ENCODE measurements at places on chromosomes 2 and 18. TPM values are rescaled to one million over a fixed set of nuclear protein-coding genes. Genes with fewer than 3 reads are reported as not detected.
A peak's percentile ranks its signal among the peaks of the same experiment; 100 is the strongest.

DNA sequence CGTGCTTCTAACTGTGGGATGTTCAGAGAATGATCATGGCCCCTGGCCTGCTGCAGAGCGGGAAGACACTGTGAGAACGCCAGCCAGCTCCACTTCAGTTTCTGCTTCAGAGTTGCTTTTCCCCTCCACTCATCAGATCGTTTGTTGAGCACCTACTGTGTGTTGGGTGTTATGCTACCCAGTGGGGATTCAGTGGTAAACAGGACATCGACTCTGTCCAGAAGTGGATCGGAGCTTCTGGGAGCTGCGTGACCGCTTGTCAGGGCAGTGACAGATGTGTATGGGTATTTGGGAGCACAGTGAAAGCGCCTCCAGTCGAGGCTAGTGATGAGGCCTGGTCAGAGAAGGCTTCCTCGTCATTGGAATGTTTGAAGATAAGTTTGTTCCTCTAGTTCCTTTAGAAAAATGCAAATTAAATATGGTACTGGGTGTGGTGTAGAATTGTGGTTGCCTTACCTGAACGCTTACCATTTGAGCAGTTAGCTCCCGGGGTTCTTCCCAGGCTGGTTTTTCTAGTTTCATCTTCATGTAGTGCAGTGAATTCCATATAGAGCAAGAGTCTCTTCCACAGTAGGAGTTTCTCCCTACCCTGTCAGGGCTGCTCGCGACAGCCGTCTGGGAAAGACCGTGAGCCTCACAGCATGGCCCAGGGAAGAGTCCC, 2.8 kb downstream of the RAB12 start:
- peak overlapping the region; percentile 98 for H3K4me3 ChIP-seq
- H3K27me3 ChIP-seq: no peaks in the 10 kb centered on the region
- no peaks in the 10 kb centered on the region for H3K36me3 ChIP-seq
- H3K27ac ChIP-seq: peak overlapping the region; percentile 96
- peaks cover 81% of the 10 kb centered on the region for H3K4me1 ChIP-seq

DNA sequence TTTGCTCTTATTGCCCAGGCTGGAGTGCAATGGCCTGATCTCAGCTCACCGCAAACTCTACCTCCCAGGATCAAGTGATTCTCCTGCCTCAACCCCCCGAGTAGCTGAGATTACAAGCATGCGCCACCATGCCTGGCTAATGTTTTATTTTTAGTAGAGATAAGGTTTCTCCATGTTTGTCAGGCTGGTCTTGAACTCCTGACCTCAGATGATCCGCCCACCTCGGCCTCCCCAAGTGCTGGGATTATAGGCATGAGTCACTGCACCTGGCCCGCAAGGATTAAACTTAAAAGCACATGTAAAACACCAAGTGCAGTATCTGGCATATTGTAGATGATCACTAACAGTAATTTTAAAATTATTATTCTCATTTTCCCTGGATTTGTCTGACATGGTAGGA, 72.9 kb downstream of the C1QL2 start:
- no peaks in the 10 kb centered on the region for H3K36me3 ChIP-seq
- H3K4me3 ChIP-seq: no peak overlapping the region
- no peak overlapping the region for H3K27ac ChIP-seq
- H3K27me3 ChIP-seq: no peaks in the 10 kb centered on the region

GRCh38 chr2:216925636-216926366, 65.9 kb upstream of the TNP1 start:
- no peak overlapping the region for H3K27ac ChIP-seq
- DNase-seq: no peak
- H3K4me3 ChIP-seq: no peak overlapping the region

- no peaks in the 10 kb centered on the region for H3K27me3 ChIP-seq
- no peak overlapping the region for H3K4me3 ChIP-seq
- DNase-seq: no peak
Measured at GRCh38 chr2:20633794-20634506, 16.9 kb downstream of the HS1BP3 start.

- no peak overlapping the region for H3K4me3 ChIP-seq
- peaks cover 2% of the 10 kb centered on the region for H3K4me1 ChIP-seq
- no peaks in the 10 kb centered on the region for H3K27me3 ChIP-seq
- H3K27ac ChIP-seq: no peak overlapping the region
Measured at GRCh38 chr2:181738563-181738962, 58.2 kb upstream of the NEUROD1 start.

DNA sequence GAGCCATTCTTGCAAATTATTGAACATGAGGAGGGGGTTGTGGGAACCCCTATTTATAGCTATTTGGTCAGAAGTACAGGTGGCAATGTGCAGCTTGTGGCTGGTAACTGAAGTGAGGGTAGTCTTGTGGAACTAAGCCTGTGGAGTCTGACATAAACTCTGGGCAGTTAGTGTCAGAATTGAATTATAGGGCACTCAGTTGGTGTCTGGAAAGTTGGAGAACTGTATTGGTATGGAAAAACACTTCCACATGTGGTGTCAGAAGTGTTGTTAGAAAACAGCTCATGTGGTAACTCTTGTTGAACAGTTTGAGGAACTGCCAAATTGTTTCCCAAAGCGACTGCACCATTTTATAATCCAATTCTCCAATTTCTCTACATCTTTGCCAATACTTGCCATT, 7.5 kb downstream of the RALBP1 start:
- no peak overlapping the region for H3K4me3 ChIP-seq
- H3K36me3 ChIP-seq: peaks cover 6% of the 10 kb centered on the region
- no peaks in the 10 kb centered on the region for H3K27me3 ChIP-seq
- DNase-seq: no peak

DNA sequence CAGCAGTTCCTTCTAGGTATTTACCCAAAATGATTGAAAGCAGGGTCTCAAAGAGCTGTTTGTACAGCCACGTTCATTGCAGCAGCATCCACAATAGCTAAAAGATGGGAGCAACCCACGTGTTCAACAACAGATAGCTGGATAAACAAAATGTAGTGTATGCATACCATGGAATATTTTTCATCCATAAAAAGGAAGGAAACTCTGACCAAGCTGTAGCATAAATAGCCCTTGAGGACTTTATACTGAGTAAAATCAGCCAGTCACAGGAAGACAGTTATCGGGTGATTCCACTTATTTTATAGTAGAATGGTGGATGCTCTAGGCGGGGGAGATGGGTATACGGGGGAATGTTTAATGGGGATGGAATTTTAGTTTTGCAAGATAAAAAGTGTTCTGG, 7.5 kb downstream of the TRAPPC12 start:
- no peak overlapping the region for H3K4me3 ChIP-seq
- H3K36me3 ChIP-seq: peaks cover 33% of the 10 kb centered on the region
- H3K27ac ChIP-seq: no peak overlapping the region
- H3K27me3 ChIP-seq: no peaks in the 10 kb centered on the region
- no peak for DNase-seq

DNA sequence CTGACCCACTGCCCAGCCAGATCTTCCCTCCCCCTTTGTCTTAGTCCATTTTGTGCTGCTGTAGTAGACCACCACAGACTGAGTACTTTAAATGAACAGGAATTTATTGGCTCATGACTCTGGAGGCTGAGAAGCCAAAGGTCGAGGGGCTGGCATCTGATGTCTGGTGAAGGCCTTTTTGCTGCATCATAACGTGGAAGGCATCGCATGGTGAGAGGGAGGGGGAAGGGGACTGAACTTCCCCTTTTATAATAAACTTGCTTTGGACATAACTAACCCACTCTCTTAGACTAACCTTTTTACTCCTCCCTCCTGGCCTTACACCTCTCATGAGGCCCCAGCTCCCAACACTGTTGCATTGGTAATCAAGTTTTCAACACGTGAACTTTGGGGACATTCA, 83.8 kb downstream of the MAP4K4 start:
- H3K36me3 ChIP-seq: no peaks in the 10 kb centered on the region
- DNase-seq: no peak
- no peak overlapping the region for H3K4me3 ChIP-seq
- H3K4me1 ChIP-seq: peaks cover 57% of the 10 kb centered on the region
- no peaks in the 10 kb centered on the region for H3K27me3 ChIP-seq

GRCh38 chr2:135825131-135825530, 11.9 kb downstream of the LCT start:
- H3K4me3 ChIP-seq: no peak overlapping the region
- H3K36me3 ChIP-seq: no peaks in the 10 kb centered on the region
- DNase-seq: no peak
- no peaks in the 10 kb centered on the region for H3K27me3 ChIP-seq
- H3K4me1 ChIP-seq: no peaks in the 10 kb centered on the region

ACADL gene
- total RNA-seq: 6.6 TPM

NYAP2 gene
- total RNA-seq: 1.7 TPM

SETBP1 gene
- total RNA-seq: 15.3 TPM

KCNG3 gene
- not detected for total RNA-seq

NAT8 gene
- not detected for total RNA-seq

NDUFAF7 gene
- total RNA-seq: 24.0 TPM

GBX2 gene
- total RNA-seq: not detected

MAP2 gene
- total RNA-seq: 2.4 TPM
